ENCODE measurements at places on chromosomes 1 and 21.

GRCh38 chr1:69930396-69930795, 275.0 kb downstream of the LRRC40 start:
- no peak for DNase-seq

DNA sequence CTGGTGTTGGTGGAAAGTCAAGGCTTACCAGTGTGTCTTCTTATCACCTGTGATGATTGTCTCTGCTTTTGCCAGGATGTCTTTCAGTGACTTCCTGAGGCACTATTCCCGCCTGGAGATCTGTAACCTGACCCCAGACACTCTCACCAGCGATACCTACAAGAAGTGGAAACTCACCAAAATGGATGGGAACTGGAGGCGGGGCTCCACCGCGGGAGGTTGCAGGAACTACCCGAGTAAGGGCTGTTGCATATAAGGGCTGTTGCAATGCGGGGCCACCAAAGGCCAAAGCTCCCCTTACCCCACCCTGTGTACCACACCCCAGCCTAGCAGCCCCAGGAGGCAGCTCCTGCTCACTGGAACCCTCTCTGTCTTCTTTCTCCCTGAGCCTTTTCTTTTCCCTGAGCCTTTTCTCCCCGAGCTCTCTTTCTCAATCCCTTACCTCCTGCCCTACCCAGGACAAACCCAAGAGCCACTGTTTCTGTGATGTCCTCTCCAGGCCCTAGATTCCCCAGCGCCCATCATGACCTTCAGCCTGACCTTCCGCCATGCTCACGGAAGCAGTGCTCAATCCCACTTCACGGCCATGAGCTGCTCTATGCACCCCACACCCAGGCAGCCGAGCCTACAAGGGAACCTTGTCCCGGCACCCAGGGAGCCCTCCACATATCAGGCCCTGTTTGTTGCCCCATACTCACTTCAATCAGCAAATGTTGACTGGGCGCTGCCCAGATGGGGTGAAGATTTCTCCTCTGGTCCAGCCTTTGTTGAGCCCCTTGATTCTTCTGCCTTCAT, 40.6 kb downstream of the CAPN2 start:
- DNase-seq, result no peak

DNA sequence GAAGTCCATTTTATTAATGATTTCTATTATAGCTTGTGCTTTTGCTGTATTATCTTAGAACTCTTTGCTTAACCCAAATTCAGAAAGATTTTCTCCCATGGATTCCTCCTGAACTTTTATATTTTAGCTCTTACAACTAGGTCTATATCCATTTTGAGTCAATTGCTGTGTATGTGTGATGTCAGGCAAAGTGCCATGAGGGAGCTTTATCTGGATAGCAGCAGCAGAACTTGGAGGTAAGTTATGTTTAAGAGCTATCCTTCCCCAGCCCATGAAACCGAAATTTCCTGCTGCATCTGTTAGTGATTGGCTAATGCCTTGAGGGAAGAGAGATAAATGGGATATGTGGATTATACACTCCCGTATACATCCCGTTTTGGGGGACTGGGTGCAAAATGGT, 29.9 kb downstream of the ADAM30 start:
- no peak for DNase-seq

DNA sequence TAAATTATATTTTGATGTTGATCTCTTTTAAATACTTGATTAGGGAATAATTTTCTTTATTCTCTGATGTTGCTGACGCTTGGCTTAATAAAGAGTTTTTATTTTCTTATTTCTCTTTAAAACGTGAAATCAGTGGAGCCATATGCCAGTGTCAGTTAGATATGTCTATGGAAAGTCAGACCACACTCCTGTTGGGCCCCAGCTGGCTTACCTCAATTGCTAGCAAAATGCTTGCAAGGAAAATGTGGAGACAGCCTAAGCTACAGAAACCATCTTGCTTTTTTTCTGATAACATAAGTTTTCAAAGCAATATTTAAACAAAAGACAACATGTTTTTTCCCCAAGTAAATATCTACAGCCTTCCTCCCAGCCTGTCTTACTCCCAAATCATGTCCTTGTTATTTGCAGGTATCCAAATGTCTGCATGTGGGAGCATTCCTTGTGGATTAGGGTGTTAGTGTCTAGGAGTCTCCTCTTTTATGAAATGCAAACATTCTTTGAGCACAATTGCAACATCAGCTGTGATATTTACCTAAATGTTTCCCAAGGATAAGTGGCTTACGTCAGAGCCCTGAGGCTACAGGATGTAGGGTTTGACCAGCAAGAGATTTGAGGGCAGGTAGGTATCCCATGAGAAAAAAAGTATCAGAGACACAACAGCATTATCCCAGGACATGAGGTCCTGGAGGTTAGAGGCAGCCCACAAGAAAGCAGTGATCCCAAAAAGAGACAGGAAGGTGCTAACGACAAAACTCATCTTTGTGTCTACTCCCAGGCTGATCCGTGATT, 117.2 kb upstream of the KCNJ15 start:
- no peak for DNase-seq

Measured in activated CD8-positive, alpha-beta memory T cell treated with anti-CD3 and anti-CD28 coated beads for 48 hours (primary cell).